Suppressor macrophage (primary cell): ENCODE measurements at places on chromosomes 11 and 22.

DNA sequence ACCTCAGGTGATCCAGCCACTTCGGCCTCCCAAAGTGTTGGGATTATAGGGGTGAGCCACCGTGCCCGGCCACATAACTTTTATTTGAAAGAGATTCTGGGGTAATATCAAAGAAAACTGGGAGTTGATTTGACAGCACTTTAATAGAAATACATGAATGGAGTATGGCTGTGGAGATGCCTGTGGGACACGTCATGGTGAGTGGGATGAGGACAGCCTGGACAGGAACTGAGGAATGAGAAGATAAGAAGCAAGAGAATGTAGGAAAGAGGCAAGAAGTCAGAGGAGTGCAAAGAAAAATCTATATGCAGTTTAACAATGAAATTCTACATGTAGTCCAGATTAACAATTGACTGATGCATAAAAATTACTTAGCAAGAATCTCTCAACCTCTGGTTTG, 31.0 kb downstream of the SLC22A6 start:
- no peak for DNase-seq

- no peak for DNase-seq
Observed at GRCh38 chr22:19275104-19275503, 16.4 kb downstream of the CLTCL1 start.

GRCh38 chr11:122204206-122204605, 88.2 kb upstream of the BLID start:
- DNase-seq, result no peak

DNA sequence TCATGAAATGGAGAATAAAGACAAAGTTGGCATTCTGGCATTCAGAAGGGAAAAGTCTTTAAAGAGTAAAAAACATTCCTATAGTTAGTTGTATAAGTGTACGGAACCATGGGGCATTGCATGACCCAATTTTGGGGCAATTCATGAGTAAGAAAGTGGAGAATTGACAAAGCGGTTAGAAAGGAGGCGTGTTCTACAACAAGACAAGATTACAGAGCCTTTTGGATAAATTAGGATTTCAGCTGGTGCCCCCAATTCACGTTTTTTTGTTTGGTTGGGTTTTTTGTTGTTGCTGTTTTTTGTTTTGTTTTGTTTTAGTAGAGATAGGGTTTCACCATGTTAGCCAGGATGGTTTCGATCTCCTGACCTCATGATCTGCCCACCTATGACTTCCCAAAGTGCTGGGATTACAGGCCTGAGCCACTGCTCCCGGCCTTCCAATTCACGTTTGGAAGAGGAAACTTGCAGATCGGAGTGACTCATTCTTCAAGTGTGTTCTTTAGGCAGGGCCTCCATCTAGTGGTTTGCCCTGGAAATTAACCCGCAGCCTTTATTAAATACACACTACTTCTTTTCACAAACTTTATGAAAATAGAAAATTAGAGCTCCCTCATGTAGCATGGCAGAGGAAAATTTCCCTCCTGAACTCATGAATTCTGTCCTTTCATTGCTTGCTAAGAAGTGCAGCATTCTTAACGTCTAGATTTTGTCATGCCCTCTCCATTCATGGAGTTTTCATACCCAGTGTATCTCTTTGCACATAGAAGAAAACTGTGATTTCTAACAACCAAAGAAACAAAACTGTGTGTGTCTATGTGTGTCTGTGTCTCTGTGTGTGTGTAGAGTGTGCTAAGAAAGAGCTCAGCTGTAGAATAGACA, 118.1 kb downstream of the BBOX1 start:
- DNase-seq, result peak; percentile 34

GRCh38 chr22:23094695-23095681, 24.7 kb downstream of the GNAZ start:
- DNase-seq, result no peak

GRCh38 chr11:74570266-74571061, 21.9 kb upstream of the POLD3 start:
- DNase-seq, result peak; percentile 72

GRCh38 chr11:131038597-131038996, 122.3 kb upstream of the SNX19 start:
- DNase-seq, result no peak

DNA sequence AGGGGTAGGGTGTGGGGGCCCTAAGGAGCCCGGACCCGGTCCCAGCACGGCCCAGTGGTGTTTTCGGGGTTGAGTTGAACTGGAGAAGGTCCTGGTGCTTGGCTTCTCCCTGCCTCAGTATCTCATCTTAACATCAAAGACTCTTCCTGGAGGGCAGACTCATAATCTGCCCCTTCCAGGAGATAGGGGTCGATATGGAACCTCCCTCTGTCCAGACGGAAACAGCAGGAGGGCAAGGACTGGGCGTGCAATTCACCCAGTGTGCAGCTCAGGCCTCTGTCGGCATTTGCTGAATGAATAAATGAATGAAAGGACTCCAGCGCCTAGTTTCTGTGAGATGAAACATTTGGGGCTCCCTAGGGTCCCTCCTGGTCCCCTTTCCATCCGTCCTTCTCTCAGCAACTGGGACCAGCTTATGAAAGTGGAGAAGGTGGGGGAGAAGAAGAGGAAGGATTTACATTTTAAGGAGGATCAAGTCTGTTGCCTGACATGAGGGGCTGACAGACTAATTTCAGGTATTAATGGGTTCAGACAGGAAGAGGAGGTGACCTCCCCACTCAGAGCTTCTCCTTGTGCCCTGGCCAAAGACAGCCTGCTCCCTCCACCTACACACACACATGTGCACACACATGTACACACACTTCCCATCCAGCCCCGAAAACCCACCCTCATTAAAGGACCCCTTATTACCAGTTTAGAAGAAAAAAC, 1.1 kb upstream of the SHISA8 start:
- DNase-seq, result no peak

- DNase-seq, result no peak
Observed at GRCh38 chr22:28021116-28021997, 102.3 kb upstream of the PITPNB start.

- no peak for DNase-seq
Observed at GRCh38 chr11:118530180-118530682, 761 bp upstream of the TMEM25 start.

DNA sequence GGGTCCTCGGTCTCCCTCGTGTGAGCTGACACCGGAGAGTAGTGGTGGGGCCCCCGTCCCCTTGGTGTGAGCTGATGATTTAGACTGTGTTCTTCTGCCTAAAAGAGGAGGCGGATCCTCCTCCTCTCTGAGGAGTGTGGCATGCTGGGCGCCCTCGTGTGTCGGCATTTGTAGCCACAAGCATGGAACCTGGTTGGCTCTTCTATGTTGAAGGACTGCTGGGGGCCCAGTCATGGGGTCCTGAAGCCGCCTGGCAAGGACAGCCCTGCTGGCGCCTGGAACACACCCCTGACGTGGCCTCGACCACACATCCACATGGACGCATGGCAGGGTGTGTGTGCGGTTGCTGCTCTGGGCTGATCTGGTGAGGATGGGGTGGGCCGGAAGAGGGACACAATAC, 50.2 kb downstream of the AP2A2 start:
- peak; percentile 59 for DNase-seq

DNA sequence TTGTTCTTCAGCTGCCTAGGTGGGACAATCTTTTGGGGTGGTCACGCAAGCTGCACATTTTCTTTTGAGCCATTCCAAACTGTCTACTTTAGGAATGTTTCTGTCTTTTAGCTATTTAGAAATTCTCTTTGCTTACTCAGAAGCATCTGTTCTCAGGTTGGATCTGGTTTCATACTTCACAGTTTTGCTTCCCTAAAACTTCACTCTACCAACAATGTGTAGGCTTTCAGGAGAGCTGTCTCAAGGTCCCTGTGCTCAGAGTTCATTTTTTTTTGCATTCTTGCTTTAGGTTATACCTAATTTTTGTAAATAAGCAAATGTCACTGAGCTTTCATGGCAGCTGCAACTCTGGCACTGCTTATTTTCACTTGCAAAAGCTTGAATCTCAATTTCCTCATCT, 36.7 kb downstream of the CCDC90B start:
- DNase-seq, result peak; percentile 2
